Cardiac muscle cell (in vitro differentiated cells and primary cell): ENCODE measurements at places on chromosomes 1 and 21. TPM values are rescaled to one million over a fixed set of nuclear protein-coding genes. Genes with fewer than 3 reads are reported as not detected.

The SPATA46 gene
- not detected in 2 replicates for polyA plus RNA-seq

The L1TD1 gene
- polyA plus RNA-seq, result 0.37 TPM in 1 of 2 replicates, not detected in the other

The GPATCH2 gene
- polyA plus RNA-seq, result 9.8 and 11.8 TPM in 2 replicates

The MANEAL gene
- 1.7 and 4.1 TPM in 2 replicates for polyA plus RNA-seq

The MARCKSL1 gene
- 435 and 587 TPM in 2 replicates for polyA plus RNA-seq

The SLC27A3 gene
- 30.6 and 46.7 TPM in 2 replicates for polyA plus RNA-seq

The LCE1E gene
- polyA plus RNA-seq, result not detected in 2 replicates

The PLA2G2C gene
- not detected in 2 replicates for polyA plus RNA-seq

The GJA9 gene
- not detected in 2 replicates for polyA plus RNA-seq

The ITLN2 gene
- polyA plus RNA-seq, result not detected in 2 replicates

The MAN1C1 gene
- 88.8 and 130 TPM in 2 replicates for polyA plus RNA-seq

The INKA2 gene
- 4.5 and 7.2 TPM in 2 replicates for polyA plus RNA-seq

The FMO2 gene
- not detected in 2 replicates for polyA plus RNA-seq

The TMPRSS2 gene
- not detected in 2 replicates for polyA plus RNA-seq

The FMN2 gene
- 0.50 and 2.7 TPM in 2 replicates for polyA plus RNA-seq

The RHEX gene
- 7.3 and 28.6 TPM in 2 replicates for polyA plus RNA-seq

The ALX3 gene
- polyA plus RNA-seq, result not detected in 2 replicates

The TNFRSF8 gene
- 0.11 TPM in 1 of 2 replicates, not detected in the other for polyA plus RNA-seq

The LCE6A gene
- polyA plus RNA-seq, result not detected in 2 replicates

The RHCE gene
- polyA plus RNA-seq, result 3.3 and 4.9 TPM in 2 replicates

The CTTNBP2NL gene
- 9.2 and 14.2 TPM in 2 replicates for polyA plus RNA-seq

The SLC9A1 gene
- 18.7 and 19.4 TPM in 2 replicates for polyA plus RNA-seq

The PSEN2 gene
- 16.4 and 31.1 TPM in 2 replicates for polyA plus RNA-seq

The OPTC gene
- not detected in 2 replicates for polyA plus RNA-seq

The TEKT2 gene
- 0.95 and 3.8 TPM in 2 replicates for polyA plus RNA-seq

The CFAP45 gene
- not detected in 2 replicates for polyA plus RNA-seq

The HSPA6 gene
- not detected in 2 replicates for polyA plus RNA-seq

The ANGPTL3 gene
- polyA plus RNA-seq, result 0.94 TPM in 1 of 2 replicates, not detected in the other

The TNFRSF14 gene
- polyA plus RNA-seq, result 0.75 TPM in 1 of 2 replicates, not detected in the other

The KRTAP6-2 gene
- not detected in 2 replicates for polyA plus RNA-seq

The SERPINC1 gene
- polyA plus RNA-seq, result not detected in 2 replicates

The FAM3B gene
- polyA plus RNA-seq, result not detected in 2 replicates

The SYTL1 gene
- polyA plus RNA-seq, result 31.8 and 44.1 TPM in 2 replicates

The MARK1 gene
- 21.4 and 25.2 TPM in 2 replicates for polyA plus RNA-seq

The HEYL gene
- polyA plus RNA-seq, result 1.0 TPM in 2 replicates

The CLCC1 gene
- 12.5 and 21.4 TPM in 2 replicates for polyA plus RNA-seq

The CYP4B1 gene
- not detected in 2 replicates for polyA plus RNA-seq

The RAB25 gene
- 2.1 and 2.4 TPM in 2 replicates for polyA plus RNA-seq

The VSIG8 gene
- polyA plus RNA-seq, result not detected in 2 replicates

The AADACL4 gene
- polyA plus RNA-seq, result not detected in 2 replicates

The MYCL gene
- 3.9 and 5.5 TPM in 2 replicates for polyA plus RNA-seq

The C1orf185 gene
- not detected in 2 replicates for polyA plus RNA-seq

The GJB3 gene
- not detected in 2 replicates for polyA plus RNA-seq

The TEDDM1 gene
- not detected in 2 replicates for polyA plus RNA-seq

The GUCA2B gene
- not detected in 2 replicates for polyA plus RNA-seq

The ODF2L gene
- polyA plus RNA-seq, result 36.6 and 39.2 TPM in 2 replicates

The RNU1-2 gene
- 3.8 TPM in 1 of 2 replicates, not detected in the other for polyA plus RNA-seq

The HOOK1 gene
- polyA plus RNA-seq, result 12.9 and 15.5 TPM in 2 replicates

The RNU1-4 gene
- 3.8 TPM in 1 of 2 replicates, not detected in the other for polyA plus RNA-seq

The CFAP126 gene
- not detected in 2 replicates for polyA plus RNA-seq

The GNG12 gene
- 33.9 and 34.2 TPM in 2 replicates for polyA plus RNA-seq

The RUNX3 gene
- 0.06 TPM in 1 of 2 replicates, not detected in the other for polyA plus RNA-seq

The OR14I1 gene
- polyA plus RNA-seq, result not detected in 2 replicates

The LHX8 gene
- 0.47 and 1.9 TPM in 2 replicates for polyA plus RNA-seq

The KCNQ4 gene
- polyA plus RNA-seq, result 0.13 and 1.0 TPM in 2 replicates

The SELENBP1 gene
- polyA plus RNA-seq, result 43.6 and 69.0 TPM in 2 replicates

The DENND2C gene
- polyA plus RNA-seq, result 1.1 and 2.1 TPM in 2 replicates

The ZNF683 gene
- not detected in 2 replicates for polyA plus RNA-seq

The S100A3 gene
- polyA plus RNA-seq, result 0.42 and 0.86 TPM in 2 replicates
